ENCODE measurements at places on chromosomes 12 and 14. TPM values are rescaled to one million over a fixed set of nuclear protein-coding genes. Genes with fewer than 3 reads are reported as not detected.

- DNase-seq: no peak
Measured at GRCh38 chr12:71556448-71556847, 107.2 kb downstream of the ZFC3H1 start.

DNA sequence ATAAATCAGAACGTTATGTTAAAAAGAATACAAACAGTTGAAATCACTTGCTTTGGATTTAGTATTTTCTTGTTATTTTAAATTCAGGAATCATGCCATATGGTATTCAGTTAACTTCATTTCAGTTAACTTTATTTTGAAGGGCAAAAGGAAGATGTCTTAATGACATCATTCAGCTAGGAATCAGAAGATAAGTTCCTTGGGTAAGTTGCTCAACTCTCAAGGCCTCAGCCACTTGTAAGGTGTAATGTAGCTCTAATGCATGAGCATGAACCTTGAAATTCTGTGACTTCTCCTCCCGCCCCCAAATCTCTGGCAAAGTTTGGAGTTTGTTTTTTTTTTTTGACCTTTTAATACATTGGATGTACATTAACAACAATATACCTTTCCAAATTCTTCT is 42.6 kb downstream of the FRS2 start:
- DNase-seq: no peak

DNA sequence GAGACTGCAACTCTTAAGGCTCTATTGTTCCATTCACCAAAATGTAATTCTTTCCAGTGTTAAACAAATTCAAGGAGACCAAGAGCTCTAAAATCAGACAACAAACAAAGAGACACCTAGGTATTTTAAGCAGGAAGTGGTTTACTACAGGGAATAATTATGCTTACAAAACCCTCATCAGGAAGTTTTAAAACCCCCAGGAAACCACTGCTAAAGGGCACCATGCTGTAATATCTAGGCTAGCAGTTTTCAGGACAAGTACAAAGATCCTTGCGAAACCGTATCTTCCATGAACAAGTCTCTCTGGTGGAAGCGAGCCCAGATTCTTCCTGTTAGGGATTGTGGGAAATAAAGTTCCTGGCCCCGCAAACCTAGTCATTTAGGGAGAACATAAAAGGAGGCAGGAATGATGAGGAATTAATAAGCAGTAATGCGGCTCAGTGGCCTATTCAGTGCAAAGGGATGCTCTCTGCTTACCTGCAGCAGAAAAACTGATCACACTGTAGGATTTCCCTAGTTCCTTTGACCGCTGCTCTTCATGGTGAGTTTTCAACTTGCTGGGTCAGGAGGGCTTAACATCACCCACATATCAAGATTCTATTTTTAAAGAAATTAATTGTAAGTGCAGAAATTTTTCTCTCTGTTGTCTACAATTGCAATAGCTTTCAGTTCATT is 42.8 kb downstream of the ACSM4 start:
- no peak for DNase-seq

DNA sequence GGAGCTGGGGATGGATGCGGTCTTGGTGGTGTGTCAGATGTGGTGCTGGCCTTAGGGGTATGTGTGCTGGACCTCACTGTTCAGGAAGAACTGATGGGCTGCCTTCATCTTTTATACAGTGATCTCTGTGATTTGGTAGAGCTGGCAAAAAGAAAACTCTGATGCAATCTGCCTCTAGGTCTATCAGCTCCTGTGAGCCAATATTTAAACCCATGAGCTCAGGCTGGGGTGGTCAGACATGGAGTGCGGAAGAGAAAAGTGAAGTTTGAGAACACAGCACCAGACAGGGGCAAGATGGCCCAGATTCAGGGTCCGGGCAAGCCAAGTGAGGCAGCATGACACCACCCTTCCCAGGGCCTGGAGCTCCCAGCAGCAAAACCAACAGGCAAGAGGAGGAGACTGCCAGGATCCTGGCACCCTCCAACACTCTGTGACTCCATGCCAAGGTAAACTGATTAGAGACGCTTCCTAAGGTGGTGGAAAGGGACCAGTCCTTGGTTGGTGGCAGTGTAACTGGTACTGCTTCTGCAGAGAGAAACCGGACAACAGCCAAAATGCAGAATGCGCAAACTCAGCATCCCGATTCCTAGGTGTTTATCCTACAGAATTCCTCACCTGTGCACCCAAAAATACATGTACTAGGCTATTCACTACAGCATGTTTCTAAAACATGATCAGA is 82.3 kb downstream of the CHGA start:
- DNase-seq: no peak

DNA sequence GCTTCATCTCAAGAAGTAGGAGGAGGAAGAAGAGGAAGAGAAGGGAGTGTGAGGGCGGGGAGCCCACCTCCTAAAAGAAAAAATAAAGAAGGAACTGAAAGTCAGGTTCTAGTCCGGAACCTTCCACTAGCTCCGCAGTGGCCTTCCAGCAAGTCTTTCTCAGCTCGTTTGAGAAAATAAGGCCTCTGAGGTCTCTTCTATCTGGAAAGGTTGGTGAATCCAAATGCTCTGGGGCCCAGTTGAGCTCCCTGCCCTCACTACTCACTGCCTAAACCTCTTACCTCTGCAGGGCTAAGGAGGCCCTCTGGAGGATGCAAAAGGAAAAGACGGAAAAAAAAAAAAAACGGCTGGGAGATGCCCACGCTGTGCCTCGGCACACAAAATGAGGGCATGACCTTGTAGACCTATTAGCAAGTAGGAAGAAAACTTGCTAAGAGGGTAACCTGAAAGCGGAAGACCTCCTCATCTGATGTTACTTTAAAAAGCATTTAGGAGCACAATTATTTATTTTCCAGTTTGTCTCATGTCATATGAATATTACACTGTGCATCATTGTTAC is 35.9 kb downstream of the FBLN5 start:
- DNase-seq: peak; percentile 40

- no peak for DNase-seq
Measured at GRCh38 chr12:71730936-71731335, 23.7 kb upstream of the RAB21 start.

GRCh38 chr14:24875991-24876878 is 173.7 kb downstream of the STXBP6 start:
- DNase-seq: no peak

DNA sequence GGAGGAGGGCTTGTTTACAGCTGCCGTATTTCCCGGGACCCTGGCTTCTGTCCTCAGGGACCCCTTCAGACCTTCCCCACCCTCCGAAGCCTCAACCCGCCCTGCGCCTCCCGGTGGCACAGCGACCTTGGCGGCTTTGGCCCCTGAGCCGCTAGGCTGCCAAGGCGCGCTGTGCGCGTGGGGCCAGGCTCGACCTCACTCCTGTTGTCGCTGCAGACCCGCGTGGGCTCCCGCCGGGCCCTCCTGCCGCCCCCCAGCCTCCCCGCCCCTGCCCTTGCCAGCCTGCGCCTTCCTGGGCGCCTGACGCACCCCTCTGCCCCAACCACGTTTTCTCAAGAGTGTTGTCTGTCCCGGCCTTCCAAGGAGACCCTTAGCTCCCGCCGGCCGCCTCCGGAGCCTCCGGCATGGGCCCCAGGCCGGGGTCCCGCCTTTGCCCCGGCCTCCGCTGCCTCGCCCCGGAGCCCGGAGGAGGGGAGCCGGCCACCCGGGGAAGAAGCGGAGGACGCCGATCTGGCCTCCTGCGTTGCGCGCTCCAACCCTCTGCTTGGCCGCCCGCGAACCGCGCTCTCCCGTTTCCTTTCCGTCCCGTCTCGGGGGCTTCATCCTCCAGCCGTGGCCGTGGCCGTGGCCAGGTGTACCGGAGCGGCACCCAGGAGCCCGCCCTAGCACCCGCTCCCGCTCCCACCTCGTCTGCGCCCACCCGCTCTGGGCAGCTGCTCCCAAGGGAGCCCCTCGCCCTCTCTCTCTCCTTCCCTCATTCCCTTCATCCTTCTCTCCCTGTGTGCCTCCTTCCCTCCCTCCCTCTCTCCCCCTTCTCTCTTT is 19.9 kb downstream of the PPP2R5C start:
- DNase-seq: no peak

DNA sequence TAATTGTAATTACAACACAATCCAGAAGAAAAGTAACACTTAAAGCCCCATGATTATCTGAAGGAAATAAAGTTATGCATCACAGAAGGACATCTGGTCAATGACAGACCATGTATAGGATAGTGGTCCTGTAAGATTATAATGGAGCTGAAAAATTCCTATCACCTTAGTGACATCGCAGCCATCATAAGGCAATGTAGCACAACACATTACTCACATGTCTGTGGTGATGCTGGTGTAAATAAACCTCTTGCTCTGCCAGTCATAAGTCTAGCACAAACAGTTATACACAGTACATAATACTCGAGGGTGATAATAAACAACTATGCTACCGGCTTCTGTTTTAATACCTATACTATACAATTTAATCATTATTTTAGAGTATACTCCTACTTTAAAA is 11.2 kb downstream of the ATG2B start:
- DNase-seq: no peak

The RPS6KL1 gene
- total RNA-seq: 6.7 TPM

The KRT75 gene
- total RNA-seq: not detected

The NGB gene
- total RNA-seq: not detected
